GM23338 (cell line): ENCODE measurements at places on chromosomes 5 and 9.

GRCh38 chr5:173468821-173469251 lies 140.6 kb upstream of the STC2 start:
- DNase-seq, result no peak

- DNase-seq, result no peak
Measured at GRCh38 chr9:104074876-104075275, 19.2 kb upstream of the SMC2 start.

DNA sequence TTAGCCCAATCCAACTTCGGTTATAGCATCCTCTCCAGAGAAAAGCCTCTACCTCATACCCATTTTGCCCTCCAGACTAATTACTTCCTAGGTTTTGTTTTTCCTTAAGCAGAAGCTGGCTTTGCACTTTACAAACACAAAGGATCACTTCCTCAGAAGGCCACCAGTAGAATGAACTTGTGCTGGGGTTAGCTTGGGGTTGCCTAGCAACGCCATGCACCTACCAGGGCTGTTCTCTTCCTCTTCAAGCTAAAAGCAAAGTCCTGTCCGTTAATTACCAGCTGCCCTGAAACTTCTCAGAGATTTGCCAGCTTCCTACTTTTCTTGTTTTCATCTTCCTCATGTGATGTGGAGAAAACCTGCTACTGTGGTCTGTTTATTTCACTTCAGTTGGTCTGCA lies 132.0 kb upstream of the WWC1 start:
- DNase-seq, result peak; percentile 84

GRCh38 chr5:107430071-107430625 lies 240.6 kb downstream of the EFNA5 start:
- DNase-seq, result no peak

DNA sequence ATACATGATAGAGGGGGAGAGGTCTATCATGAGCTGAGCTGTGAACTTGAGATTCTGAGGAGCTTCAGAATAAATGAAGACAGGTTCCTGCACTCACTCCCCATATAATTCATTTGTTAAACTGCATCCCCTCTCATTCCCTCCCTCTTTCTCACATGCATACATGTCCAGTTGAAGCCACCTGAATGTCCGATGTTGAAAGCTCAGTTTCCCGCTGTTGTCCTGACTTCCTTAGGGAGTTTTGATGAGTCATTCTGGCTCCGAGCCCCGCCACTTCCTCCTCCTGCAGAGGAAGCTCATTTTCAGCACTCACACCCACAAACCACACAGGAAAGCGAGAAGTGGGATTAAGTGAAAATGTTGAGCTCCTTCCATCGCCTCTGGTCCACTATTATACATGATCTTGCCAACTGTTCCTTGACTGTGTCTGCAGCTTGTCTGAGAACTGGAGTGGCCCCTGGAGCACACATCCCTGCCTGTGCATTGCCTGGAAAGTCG lies 121.2 kb downstream of the CEMIP2 start:
- peak; percentile 12 for DNase-seq

GRCh38 chr5:143032581-143032836 lies 262.3 kb downstream of the ARHGAP26 start:
- DNase-seq, result no peak

DNA sequence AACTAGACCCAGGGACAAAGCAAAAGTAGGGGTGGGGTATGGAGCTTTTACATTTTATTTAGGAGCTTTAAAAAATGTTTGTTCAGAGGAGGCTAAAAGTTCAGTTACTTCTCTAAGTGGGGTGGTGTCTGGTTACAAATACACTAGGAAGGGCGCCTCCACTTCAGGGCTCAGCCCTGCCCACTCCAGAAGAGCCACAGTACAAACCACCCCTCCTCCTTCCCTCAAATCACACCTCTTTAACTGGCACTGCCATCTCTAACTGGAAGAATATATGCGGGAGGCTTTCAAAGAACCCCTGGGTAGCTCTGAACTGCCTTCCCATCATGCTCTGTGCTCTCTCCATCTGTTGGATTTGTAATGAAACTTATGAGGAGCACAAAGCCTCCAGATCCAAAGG lies 98.8 kb upstream of the NFIB start:
- DNase-seq, result no peak

DNA sequence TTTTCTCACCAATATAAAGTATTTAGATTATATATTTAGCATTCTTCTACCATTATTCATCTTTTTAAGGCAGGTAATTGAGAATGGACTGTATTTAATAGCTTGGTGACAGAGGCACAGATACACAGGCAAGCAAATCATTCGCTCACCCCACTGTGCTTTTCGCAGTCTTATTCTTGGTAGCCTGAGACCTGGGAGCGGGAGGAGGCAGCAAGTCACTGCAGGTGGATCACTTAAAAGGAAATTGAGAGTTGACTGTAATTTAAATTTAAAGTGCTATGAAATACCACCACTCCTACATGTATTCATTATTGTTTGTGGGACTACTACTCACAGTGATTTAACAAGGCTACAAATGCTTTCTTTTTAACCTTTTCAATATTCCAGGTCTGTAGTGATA lies 9.7 kb downstream of the RICTOR start:
- DNase-seq, result peak; percentile 44

DNA sequence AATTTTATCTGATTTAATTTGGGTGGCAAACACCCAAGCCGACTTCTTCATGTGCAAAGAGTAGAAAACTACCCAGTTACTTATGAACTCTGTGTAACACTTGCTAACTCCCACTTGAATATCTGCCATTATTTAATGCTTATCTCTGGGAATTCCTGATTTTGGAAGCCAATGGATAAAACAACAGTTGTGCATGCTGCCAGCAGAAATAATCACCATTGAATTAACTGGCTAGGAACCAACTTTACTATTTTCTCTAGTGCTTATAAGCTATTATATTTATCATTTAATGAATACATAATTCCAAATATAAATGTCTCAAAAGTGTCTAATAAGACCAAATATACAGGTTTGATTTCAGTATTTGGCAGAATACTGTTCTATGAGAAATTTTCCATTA lies 85.7 kb downstream of the IZUMO3 start:
- no peak for DNase-seq

DNA sequence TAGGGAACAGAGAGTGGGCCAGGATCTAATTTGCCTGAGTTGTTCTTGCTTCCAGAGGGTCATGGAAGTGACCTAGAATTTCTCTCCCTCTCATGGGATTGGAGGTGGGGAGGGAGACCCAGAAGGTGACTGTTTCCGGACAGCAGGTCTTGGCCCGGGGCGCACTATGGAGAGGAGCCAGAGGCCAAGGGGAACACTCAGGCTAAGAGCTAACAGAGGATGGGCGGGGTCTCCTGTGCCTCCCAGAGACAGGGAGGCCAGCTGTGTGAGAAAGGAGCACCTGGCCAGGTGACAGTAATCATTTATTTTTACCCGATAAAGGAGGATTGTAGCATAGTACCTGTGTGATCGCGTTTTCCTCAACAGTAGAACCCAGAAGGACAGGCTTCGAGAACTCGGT lies 50.9 kb upstream of the ANKH start:
- no peak for DNase-seq

DNA sequence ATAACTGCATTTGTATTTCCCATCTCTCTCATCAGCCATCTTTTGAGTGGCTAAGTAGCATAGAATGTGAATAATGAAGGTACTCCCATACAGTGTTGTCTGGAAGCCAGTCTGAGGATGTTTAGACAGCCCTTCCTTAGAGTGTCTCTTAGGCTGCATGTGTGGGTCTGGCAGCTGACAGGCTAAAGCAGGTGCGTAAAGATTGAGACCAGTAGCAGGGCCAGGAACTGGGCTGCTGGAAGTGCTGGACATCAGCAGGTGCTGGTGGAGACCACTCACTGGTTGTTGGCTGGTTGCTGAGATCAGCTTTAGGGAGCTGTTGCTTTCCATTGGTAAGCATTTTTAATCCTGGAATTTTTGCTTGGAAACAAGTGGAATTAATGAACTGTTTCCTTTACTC lies 197.5 kb downstream of the PCSK5 start:
- DNase-seq, result no peak

- no peak for DNase-seq
Measured at GRCh38 chr9:130188860-130189481, 16.8 kb downstream of the NCS1 start.

DNA sequence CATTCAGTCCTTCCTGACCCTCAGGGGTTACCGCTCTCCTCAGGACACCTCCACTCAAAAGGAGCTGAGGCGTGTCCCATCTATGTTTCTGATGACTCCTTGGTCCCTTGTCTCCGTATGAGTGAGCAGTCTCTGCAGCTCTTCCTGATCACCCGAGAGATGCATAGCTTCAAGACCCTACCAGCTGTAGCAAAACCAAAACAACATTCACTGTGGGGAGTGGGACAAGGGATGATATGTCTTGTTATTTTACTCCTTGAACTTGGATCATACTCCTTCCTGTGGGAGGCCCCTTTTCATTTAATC lies 14.4 kb downstream of the GLDC start:
- no peak for DNase-seq

- DNase-seq, result no peak
Measured at GRCh38 chr5:6544561-6544935, 88.3 kb downstream of the NSUN2 start.

- no peak for DNase-seq
Measured at GRCh38 chr5:74629326-74629725, 11.2 kb downstream of the ENC1 start.

- no peak for DNase-seq
Measured at GRCh38 chr5:148834689-148835088, 8.3 kb downstream of the ADRB2 start.

GRCh38 chr9:124262649-124262972 lies 4.9 kb downstream of the NEK6 start:
- DNase-seq, result peak; percentile 64

- DNase-seq, result no peak
Measured at GRCh38 chr5:149956685-149957084, 3.9 kb upstream of the SLC26A2 start.

DNA sequence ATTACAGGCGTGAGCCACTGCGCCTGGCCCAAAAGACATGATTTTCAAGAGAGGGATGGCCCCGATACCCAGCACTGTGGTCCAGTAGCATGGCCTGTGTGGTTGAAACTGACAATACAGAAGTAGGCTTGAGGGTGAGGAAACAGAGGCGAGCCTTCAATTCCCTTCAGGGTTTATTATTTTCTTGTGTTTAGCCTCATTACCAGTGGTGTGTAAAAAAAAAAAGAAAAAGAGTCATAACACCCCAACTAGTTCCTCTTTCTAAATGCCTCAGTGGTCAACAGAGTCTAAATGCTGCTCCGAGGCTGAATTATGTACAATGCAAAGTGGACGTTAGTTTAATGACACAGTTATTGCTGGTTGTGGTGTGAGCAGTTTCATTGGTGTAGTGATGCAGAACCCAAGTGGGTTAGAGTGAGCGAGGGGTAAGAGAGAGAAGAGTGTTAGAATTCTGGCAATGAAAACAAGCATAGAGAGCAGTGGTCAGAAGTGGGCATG lies 58.8 kb downstream of the SNX30 start:
- no peak for DNase-seq
